NCI-H2029 treated with DMSO at 0.1 percent for 48 hours (cell line): ENCODE measurements at places on chromosomes 3 and 15.
A peak's percentile ranks its signal among the peaks of the same experiment; 100 is the strongest.

GRCh38 chr15:89016549-89017041, 71.7 kb upstream of the ABHD2 start:
- DNase-seq, result no peak

DNA sequence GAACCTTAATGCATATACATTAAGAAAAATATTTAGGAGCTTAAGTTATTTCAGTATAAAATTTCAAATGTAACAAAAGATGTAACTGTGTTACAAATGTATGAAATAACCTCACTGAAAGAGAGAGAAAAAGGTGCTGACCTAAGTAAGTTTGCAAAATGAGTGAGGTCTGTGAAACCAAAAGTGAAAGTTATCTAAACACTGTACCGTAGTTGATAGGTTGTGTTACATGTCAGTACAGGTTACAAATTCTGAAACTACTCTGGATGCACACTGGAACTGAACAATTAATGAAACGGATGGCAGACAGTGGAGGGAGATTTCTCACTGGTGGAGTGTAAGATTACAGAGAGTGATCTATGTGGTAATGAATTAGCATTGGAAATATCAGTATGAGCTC, 420.7 kb downstream of the ZNF385D start:
- DNase-seq, result no peak

DNA sequence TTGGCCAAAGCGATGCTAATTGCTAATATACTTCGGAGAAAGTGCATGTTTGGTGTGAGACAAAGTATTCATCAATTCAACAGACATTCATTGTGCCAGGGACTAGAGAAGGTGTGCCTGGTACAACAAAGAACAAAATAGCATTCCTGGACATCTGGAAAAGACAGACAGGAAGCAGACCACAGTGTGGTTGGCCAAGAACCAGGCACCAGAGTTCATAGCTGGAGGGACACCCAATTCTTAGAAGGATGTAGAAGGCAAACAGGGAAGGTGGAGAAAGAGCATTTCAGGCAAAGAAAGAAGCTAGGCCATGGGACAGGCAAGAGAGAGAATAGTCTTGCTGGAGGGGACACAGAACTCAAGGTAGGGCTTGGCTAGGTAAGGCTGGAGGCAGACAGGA, 105.8 kb upstream of the ETV5 start:
- DNase-seq, result no peak

DNA sequence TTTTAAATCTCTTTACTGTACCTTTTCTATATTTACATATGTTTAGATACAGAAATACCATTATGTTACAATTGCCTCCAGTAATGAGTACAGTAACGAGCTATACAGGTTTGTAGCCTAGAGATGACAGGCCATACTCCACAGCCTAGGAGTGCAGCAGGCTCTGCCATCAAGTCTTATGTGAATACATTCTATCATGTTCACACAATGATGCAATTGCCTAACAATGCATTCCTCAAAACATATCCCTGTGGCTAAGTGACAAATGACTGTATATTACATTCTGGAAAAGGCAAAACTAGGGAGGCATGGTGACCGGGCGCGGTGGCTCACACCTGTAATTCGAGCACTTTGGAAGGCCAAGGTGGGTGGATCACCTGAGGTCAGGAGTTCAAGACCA, 192.4 kb upstream of the IGF1R start:
- DNase-seq, result no peak

GRCh38 chr3:186722457-186722856, 5.3 kb downstream of the KNG1 start:
- no peak for DNase-seq

DNA sequence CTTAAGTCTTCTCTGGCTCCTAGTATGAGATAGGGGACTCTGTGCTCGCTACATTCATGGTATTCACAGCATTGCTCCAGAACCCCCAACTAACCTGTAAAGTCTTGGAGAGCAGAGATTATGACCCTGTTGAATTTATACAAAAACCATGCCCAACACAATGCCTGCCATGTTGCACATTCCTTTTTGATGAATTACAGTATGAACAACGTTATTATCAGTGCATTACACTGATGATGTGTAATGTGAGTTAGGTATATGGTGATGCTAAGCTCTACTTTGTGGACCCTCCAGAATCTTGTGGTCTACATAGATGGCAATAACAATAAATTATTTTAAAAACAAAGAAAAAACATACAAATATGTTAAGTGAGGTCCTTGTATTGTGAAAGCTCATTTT, 64.3 kb downstream of the EOMES start:
- DNase-seq, result no peak

- peak; percentile 39 for DNase-seq
These were observed 36.2 kb upstream of the LDHAL6B start for GRCh38 chr15:59170295-59171066.

DNA sequence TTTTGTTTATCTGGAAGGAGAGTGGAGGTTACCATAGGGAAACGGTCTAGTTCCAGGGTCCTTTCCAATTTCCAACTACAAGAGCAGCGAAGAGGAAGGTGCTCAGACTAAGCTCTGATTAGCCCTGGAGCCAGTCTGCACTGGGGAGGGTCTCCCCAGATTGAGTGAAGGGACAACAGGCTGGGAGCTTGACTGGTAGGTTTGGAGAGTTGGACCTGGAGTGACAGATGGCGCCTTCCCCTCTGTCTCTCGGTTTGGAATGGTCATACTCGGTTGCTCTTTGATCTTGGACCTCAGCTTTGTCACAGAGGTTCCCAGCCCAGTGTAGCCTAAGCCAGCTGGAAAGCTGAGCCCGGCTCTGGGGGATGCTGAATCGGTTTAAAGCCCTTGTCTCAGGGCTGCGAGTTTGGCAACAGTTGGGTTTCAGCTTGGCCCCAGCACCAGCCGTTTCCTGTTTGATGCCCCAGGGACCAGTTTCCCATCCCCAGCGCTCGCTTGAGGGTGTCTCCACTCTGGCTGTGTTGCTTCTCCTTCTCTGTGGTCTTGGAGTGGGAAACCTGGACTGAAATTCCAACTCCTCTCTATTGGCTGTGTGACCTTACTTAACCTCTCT, 53.1 kb upstream of the ULK4 start:
- DNase-seq, result peak; percentile 49

- DNase-seq, result no peak
These were observed 224.0 kb downstream of the TBC1D5 start for GRCh38 chr3:17518189-17519059.

DNA sequence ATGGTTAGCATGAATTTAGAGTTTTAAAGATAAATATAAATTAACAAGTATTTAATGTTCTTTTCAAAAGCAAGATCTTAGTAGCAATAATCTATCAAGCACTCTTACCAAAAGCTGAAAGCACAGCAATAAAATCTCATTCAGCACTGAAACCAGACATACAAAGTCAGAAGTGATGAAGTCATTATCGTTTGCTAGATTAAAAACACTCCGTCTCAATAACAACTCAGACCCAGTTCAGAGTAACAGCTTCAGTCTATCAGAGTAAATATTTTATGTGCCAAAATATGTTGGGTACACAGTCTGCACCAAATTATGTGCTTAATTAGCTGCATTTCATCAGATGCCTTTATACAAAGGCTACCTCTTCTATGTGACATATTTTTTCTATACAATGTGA, 41.6 kb downstream of the CPA3 start:
- no peak for DNase-seq

DNA sequence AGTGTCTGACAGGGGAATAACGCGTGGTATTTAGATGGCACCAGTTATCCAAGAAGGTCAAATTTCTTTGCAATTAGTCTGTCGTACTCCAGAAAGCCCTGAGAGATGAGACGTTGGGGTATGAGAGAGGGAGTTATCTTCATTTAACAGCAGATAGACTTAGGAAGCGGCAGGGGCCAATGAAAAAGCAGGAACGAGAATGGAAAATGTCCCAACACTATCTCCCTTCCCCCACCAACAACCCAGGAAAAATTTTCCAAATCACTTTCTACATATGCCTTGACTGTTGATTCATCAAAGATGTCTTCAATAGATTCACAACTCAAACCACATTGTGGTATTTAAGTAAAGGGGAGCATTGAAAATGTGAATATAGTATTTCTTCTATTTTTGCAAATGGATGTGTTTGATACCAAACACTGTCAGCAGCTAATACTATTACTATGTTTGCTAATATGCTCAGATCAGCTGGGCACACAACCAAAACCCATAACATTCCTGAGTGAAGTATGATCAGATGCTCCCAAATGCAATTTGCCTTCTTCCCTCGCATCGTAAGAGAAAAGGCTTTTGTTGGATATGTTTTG, 13.3 kb upstream of the GREM1 start:
- no peak for DNase-seq

DNA sequence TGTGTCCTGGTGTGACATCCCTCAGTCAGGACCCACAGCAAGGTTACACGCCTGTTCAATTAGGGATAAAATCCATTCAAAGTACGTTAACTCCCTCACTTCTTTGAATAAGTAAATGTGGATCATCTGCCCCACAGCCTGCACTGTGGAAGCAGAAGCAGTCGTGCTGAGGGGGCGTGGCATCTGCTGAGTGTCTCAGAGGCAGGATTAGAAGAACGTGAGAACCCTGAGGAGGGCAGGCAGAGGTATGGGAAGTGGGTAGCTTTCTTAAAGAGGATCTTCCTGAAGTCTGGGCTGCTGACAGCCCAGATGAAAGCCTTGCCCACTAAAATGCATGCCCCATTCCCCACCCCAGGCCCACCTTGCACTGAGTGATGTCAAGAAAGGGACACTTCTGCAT, 28.5 kb downstream of the CRABP1 start:
- no peak for DNase-seq

GRCh38 chr3:126816986-126817777, 113.1 kb downstream of the CHCHD6 start:
- DNase-seq, result peak; percentile 90

DNA sequence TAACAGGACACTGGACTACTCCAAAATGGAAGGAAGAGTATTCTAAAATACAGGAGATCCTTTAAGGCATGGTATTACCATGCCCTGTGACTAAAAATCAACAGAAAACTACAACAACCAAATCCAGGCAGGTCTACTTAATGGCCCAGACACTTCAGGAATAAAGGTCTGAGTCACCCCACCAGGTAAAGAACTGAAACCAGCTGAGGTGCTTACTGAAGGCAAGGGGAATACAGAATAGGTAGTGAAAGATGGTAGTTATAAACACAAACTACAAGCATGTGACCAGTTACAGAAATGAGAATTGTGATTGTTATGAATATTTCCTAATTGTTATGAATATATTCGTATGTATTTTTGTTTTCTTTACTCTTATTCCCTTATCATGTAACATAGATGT, 13.4 kb downstream of the IFT57 start:
- DNase-seq, result no peak

DNA sequence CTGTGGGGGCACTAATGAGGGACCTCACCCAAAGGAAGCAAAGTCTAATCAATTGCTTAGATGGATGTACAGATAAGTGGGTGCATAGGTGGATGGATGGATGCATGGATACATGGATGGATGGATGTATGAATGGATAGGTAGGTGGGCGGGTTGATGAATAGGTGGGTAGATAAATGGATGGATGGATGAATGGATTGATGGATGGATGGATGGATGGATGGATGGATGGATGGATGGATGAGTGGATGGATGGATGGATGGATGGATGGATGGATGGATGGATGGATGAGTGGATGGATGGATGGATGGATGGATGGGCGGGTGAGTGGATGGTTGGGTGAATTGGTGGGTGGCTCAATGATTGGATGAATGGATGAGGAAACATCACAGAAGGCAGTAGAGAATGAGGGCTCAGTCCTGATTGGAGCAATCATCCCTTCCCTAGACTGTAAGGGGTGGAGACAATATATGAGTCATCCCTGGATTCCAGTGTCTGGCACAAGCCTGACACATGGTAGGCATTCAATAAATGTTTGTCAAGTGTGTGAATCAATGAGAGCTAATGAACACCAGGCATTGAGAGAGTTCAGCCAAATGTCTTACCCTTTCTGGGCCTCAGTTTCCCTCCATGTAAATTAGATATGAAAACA, 40.4 kb upstream of the PXYLP1 start:
- no peak for DNase-seq

GRCh38 chr3:189099505-189100290, 72.1 kb upstream of the TPRG1 start:
- DNase-seq, result no peak

DNA sequence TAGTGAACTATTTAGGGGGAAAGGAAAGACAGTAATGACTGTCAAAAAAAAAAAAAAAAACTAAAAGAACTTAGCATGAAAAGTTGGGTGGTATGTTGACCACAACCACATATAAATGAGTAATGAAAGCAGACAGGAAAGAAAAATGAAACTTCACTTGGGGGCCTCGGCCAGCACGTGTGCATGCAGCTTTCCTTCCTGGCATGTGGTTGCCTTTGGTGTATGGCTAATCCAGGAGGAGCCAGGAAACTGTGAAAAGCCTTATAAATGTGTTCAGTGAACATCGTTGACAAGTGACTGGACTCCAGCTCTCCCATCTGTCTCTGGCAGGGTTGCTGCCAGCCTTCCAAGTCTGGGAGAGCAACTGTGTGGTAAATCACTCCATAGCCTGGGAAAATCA, 195.1 kb downstream of the DTWD1 start:
- no peak for DNase-seq

- DNase-seq, result peak; percentile 75
These were observed 1.2 kb downstream of the PHLDB2 start for GRCh38 chr3:111859974-111860859.

GRCh38 chr3:124967964-124968363, 33.4 kb upstream of the MUC13 start:
- no peak for DNase-seq

DNA sequence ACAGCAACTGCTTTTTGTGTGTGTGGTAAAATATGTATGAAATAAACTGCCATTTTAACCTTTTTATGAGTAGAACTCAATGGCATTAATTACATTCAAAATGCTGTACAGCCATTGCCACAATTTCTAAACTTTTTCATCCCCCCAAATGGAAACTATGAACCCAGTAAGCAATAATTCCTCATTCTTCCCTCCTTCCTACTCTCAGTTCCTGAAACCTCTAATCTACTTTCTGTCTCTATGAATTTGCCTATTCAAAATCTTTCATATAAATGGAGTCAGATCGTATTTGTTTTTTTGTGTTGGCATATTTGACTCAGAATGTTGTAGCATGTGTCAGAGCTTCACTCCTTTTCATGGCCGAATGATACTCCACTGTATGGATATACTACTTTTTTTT, 5.3 kb upstream of the BLM start:
- no peak for DNase-seq

- DNase-seq, result no peak
These were observed 31.7 kb downstream of the GXYLT2 start for GRCh38 chr3:72919520-72919919.

GRCh38 chr3:188008582-188009213, 145.3 kb upstream of the LPP start:
- DNase-seq, result no peak

DNA sequence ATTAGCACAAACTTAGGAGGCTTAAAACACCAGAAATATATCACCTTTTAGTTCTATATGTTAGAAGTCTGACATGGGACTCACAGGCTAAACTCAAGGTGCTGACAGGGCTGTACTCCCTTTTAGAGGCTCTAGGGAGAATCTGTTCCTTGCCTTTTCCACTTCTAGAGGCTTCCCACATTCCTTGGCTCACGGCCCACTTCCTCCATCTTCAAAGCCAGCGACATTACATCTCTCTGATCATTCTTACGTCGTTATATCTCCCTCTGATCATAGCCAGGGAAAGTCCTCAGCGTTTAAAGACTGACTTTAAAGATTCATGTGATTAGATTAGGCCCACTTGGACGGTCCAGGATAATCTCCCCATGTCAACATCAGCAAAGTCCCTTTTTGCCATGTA, 166.3 kb downstream of the GREM1 start:
- no peak for DNase-seq

GRCh38 chr3:194103983-194104751, 31.8 kb upstream of the HES1 start:
- no peak for DNase-seq
